ENCODE measurements at places on chromosomes 7 and 10.

- no peak for DNase-seq
These were observed 253.5 kb upstream of the LRGUK start for GRCh38 chr7:133873631-133874030.

GRCh38 chr7:139682136-139683013, 95.4 kb downstream of the HIPK2 start:
- DNase-seq, result peak; percentile 70

DNA sequence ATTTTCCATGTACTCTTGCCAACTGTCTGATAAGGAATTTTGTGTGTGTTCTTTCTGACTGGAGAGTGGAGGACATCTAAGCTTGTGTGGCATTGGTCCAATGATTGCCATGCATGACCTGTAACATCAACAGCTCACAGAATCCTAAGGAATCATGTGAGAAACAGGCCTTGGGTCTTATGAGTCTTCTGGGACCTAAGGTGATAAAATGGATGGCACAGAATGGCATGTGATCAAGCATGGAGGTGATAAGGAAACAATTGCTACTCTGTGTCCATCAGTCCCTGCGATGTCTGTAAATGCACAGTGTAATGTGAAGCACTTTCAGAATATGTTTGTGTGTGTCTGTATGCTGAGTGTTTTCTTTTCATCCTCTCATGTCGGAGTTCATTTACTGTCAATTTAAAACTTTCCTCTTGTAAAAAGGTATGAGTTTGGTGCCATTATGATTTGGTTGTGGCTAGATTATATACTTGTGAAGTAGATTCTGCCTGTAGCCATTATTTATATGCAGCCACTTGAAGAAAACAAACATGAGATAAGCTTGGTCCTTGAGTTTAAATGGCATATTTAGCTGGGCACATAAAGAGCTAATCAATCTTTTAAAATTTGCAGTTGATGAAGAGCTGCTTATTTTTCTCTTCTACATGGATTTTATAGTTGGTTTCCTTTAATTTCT, 127.5 kb downstream of the VPS50 start:
- no peak for DNase-seq

GRCh38 chr10:34538281-34538829, 276.7 kb downstream of the PARD3 start:
- DNase-seq, result no peak

- no peak for DNase-seq
These were observed 402.6 kb downstream of the NEBL start for GRCh38 chr10:20494474-20494873.

DNA sequence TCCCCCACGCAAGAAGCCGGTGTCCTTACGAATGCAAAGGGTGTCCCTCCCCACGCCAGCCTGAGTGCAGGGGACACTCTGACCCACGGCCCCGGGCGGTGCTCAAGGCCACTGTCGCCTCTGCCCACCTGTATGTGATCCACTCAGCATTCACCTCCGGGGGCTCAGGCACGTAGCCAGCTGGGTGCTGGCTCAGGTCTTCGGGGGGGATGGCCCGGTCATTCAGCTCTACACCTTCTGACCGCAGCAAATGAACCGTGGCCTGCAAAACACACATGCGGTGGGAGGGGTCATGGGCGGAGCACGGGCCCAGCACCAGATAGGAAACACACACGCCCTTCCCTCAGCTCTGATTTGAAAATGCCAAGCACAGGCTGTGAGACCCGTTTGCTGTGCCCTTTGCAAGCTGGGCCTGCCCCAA, 25.9 kb downstream of the CFAP46 start:
- DNase-seq, result no peak

DNA sequence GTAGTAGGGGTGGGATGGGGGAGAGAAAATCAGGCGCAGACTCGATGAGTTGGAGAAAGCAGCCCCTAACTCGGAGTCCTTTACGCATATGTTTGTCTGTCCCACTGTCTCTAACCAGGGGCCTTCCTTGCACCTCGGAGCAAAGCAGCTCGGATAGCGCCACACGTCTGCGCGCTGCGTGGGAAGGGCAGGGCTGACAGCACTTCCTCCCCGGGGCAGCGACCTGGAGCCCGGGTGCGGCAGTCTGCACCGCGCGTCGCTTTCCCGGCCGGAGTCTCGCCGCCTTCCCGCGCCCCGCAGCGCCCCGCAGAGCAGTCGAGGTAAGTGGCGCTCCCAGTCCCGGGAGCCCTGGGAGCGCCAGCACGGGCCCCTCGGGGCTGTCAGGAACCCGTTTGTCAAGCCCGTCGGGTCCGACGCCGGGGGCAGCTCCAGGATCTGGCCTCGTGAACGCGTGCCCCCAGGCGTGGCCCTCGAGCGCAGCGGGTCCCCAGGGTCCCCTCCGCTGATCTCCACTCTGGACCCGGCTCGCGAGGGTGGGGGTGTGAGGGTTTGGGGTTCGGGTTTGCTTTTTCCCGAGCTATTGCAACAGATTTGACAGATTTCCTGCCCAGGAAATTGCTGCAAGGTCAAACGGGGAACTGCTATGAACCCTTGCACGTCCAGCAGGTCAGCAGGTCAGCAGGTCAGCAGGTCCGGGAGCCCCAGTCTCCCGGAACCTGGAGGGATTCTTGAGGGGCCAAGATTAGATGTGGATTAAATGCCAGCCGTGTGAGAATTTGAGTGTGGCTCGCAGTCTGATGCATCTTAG, 597 bp downstream of the APBB1IP start:
- DNase-seq, result peak; percentile 45

DNA sequence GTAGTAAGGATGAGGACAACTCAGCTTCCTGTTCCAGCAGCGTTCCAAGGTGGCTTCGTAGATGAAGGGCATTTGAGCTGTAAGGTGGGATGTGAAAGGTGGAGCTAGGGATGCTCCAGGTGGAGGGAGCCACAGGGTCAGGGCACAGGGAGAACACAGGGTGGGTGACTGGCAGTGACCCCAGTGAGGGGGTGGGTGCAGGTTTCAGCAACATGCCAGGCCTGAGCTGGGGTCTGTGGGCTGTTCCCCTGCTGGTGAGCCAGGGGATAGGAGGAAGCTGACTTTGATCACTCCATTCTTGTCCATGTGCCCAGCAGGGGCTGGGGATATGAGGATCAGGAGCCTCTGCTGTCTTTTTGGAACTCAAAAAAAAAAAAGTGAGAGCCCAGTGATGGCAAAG, 33.2 kb downstream of the CDH23 start:
- DNase-seq, result no peak

DNA sequence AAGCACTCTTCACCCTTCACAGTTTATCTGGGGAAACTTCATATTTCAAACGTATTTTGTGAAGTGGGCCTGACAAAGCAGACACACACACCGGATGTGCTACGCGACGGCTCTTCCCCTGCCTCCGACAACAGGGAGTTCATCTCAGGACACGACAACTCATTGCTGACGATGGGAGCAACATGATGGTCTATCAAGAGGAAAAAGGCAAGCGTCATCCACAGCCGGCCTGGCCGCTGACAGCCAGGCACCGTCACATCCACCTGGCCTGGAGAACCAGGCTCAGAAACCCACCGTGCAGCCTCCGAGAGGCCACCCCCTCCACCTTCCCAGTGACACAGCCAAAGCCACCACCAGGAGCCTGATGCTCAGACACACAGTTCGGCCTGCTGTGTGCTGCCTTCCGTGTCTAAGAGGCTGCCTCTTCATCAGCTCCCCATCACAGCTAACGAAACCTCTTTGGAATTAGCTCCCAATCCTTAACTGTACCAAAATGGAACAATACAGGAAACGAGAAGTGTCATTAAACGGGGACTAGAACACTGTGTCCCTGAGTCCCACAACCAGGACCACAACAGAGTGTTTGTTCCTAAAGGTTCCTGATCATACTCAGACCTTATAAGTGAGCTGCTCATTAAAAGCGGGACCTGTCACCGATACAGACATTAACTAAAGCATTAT, 76.7 kb downstream of the SFMBT2 start:
- no peak for DNase-seq

DNA sequence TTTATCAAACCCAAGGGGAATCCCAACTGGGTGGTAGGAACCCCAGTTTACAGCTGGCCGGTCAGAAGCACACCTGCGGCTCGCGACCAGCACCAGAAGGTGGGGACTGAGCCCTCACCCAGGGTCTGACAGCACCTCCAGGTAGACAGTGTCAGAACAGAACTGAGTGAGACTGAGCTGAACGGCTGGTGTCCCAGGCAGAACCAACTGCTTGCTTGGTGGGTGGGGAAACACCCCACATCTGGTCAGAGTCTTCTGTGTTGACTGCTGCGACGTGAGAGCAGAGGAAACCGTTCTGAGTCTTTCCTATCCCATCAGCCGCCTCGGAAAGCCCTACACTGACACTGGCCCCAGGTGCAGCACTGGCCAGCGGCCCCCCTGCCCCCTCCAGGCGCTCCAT, 160.7 kb downstream of the MAD1L1 start:
- DNase-seq, result no peak

DNA sequence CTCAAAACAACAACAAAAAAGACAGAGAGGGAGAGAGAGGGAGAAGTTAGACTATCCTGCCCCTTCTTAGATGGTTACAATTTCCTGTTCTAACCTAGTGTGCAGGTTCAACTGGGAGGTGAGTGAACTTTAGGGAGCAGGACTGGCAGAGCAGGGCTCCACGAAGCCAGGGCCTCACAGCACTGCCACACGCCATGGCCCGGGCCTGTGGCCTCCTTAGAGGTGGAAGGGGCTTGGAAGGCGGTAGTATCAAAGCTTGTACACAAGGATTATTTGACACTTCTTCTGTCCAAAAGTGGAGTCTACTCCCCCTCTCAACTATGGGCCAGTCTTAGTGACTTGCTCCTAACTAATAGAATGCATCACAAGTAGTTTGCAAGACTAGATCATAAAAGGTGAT, 62.9 kb upstream of the TMEM72 start:
- DNase-seq, result no peak

GRCh38 chr10:13193637-13194036, 32.3 kb downstream of the MCM10 start:
- no peak for DNase-seq

DNA sequence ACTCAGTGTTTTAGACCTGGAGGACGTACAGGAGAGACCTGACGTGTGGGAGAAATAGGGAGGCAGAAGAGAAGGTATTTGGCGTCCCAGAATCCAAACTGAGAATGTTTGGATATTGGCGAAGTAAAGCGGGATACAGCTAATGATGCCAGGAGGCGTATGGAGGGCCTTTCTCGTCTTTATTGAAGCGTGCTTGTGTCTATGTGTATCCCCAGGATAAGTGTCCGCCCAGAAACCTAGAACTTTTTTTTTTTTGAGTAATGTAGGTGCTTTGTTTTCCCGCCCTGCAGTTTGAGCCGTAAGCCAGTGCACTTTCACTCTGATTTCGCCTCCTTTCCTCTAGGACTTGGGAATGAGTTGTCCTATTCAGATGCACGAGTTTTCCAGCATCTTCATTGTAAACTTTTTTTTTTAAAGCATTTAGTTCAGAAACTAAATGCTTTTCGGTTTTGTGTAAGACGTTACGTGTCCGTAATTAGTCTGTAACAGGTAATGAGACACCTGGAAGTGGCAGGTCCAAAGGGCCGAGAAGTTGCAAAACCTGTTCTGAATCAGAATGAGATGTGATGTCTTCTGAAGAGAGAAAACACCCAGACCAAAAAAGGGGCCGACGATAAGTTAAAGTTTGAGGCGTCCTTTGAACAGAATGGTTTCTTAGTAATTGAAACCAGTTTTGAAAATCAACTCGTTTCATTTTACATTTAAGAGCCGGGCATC, 746 bp downstream of the ARL5B start:
- peak; percentile 25 for DNase-seq

DNA sequence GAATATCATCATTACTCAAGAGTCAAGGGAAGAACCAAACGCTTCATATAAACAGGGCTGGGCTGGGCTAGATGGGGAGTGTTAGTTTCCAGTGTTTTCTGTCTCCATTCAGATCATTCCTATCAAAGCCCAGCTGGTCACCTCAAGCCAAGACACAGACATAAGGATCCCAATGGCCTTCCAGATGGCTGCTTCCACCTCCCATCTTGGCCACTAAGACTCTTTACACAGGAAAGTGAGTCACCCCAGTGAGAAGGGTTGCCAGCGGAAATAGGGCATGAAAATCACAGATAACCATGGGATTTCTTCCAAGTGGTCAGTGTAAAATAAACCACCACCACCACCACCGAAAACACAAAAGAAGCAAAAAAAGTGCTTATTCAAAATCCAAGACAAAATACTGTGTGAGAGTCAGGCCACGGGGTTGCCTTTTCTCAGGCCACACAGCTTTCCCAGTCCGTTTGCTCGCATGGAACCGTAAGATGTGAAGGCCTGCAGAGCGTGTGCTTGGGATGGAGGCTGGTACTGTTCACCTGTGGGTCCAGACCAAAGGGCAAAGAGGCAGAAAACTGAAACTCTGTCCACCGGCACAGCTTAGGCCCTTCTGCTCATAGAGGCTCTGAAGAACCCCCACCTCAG, 5.6 kb downstream of the PRSS2 start:
- DNase-seq, result peak; percentile 63

GRCh38 chr10:58554316-58554715, 41.6 kb downstream of the BICC1 start:
- no peak for DNase-seq

GRCh38 chr10:7662522-7662921, 4.2 kb downstream of the ITIH5 start:
- DNase-seq, result peak; percentile 36

GRCh38 chr7:150516956-150517745, 2.5 kb downstream of the GIMAP7 start:
- no peak for DNase-seq

DNA sequence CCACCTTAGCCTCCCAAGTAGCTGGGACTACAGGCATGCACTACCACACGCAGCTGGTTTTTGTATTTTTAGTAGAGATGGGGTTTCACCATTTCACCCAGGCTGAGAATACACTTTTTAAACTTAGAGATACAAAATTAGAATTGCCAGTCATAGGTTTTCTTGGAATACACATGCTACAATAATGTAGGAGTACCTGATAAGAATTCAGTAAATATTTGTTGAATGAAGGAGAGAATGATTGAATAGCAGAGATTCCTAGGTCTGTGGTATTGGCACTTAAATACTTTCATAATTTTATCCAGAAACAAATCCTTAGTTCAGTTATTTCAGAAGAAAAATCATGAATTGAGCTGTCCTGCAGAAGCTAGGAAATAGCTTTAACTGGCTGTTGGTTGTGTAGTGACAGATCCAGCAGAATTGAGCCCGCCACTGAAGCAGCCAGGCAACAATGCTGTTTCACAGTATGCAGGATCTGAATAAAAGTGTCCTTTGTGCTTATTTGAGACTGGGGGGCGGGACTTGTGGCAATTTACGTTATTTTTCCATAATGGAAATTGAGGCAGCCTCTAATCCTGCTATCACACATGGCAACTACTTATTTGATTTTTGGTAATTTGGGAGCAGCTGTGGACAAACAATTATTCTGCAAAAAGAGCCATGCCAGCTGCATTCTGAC, 31.5 kb downstream of the NRF1 start:
- DNase-seq, result peak; percentile 44

DNA sequence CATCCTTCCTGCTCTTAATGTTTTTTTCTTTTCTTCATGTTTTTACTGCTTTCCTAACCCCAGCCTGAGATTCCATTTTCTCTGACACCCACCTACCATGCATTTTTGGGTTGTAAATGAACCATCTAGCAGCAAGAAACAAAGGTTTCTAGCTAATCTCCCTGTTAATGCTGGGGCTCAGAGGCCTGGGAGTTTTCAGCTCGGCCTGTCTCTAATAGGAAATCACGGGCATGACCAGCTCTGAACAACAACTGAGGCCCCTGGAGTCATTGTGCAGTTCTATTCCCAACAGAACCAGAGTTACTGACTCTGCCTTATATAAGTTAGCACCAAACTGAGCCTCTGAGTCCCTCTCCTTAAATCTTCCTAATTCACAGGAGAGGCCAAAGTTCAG, 134.8 kb downstream of the CFAP58 start:
- DNase-seq, result no peak

Measured in AG10803 (cell line).